ENCODE measurements at places on chromosomes 2 and 18.

GRCh38 chr2:86028766-86029381 is 76.8 kb downstream of the POLR1A start:
- no peak for DNase-seq

DNA sequence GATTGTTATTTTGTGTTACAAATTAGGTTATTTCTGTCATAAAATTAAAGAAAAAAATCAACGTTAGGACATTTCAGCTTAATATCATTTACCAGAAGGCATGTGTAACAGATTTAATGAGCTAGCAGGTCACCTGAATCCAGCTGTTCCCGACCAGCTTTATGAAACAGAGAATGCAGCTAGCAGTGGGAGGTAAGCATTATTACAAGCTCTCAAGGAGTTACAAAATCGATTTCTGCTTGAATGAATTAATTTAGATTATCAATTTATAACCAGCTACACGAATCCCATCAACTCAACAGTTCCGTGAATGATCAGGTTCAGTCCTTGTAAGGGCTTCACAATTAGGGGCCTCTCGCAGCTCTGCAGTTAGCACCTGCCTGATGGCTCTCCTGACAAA is 211.9 kb downstream of the PTGR3 start:
- no peak for DNase-seq

- no peak for DNase-seq
These were observed 767.8 kb upstream of the ZEB2 start for GRCh38 chr2:145287736-145288135.

- DNase-seq = no peak
These were observed 328.9 kb downstream of the ZEB2 start for GRCh38 chr2:144190908-144191605.

DNA sequence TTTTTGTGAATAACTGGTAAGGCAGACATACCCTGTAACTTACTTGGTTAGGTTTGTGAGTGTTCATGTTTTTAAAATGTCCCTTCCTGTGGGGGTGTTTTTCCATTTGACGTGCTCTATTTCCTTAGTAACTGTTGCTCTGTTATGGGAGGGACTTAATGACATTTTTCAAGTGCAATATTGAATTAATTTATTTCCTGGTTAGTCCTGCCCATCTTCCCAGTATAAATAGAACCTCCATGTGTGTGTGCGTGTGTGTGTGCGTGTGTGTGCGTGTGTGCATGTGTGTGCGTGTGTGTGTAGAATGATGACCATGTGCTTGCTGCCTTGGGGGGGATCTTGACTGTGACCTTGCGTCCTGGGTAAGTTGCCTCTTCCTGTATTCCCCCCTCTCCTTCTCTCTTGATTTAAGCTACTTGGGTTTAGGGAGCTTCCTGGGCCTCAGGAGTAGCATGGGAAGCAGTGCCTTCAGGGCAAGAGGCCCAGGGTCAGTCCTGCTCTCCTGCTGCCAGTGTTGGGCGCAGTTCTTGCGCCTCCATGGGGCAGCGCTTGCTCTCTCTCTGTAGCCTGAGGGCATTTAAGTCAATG is 163.9 kb downstream of the LDLRAD4 start:
- no peak for DNase-seq

DNA sequence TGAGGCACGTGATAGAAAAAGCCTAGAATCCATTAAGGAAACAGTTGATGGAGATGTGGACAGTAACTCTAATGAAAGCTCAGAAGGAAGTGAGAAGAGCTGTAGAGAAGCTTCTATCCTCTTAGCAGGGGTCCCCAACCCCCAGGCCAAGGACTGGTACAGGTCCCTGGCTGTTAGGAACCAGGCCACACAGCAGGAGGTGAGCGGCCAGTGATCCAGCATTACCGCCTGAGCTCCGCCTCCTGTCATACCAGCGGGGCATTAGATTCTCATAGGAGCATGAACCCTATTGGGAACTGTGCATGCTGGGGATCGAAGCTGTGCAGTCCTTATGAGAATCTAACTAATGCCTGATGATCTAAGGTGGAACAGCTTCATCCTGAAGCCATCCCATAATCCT is 8.7 kb upstream of the IMP4 start:
- no peak for DNase-seq

GRCh38 chr18:9020221-9020620 is 82.3 kb upstream of the NDUFV2 start:
- no peak for DNase-seq

- no peak for DNase-seq
These were observed 2.7 kb downstream of the COLEC11 start for GRCh38 chr2:3597567-3597966.

DNA sequence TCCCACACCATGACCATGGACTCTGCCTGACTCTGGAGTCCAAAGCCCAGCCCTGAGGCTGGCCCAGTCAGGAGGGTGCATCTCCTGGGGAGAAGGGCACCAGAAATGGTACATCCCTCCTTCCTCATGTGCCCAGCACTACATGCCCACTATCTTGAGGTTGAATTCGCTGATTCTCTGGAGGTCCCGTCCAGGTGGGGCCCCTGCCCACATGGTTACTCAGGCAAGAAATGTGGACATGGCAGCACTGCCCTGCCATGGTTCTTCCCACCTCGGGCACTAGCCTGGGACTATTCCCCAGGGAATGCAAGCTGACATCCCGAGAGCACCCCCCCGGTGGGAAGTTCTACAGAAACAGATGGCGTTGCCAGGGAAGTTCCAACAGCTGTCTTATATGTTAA is 15.3 kb upstream of the HES6 start:
- DNase-seq = no peak

DNA sequence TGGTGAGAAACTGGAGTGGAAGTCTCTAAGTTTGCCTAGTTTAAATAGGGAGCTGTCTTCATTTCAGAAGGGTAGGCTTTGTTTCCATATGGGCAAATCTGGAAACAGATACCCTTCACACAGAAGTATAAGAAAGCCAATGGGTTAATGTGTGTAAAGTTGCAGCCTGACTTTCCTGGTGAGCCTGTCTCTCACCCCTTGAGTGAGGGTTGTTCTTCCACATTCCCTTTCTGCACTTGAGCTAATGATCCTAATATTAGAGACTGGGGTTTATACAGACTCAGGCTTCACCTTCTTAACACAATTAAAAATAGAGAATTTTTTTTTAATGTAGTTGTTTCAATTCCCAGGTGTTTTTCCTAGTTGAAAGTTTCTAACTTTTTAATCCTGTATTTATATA is 108.6 kb upstream of the EML6 start:
- no peak for DNase-seq

GRCh38 chr2:217899231-217900009 is 103.4 kb downstream of the TNS1 start:
- peak; percentile 92 for DNase-seq

DNA sequence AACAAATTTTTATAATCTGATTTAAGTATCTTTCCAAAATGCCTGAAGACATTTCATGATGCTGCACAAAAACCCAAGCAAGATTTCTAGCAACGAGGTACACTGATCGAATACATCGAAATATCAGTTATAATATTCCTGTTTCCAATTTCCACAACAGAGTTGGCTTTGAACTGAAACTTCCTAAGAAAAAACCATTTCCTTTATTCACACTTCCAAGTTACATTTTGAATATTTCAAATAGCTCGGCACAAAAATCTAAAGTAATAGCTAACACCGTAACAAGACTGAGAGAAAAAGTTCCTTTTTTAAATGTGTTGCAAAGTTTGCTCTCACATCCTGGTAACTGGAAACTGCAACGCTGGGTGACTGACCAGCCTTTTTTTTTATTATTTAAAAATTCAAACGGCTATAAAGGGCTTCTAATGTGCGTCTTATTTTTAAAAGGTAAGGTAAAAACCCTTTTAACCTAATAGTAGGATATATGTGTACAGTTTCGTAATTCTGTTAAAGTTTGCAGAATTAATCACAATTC is 1.7 kb downstream of the HNRNPLL start:
- no peak for DNase-seq

DNA sequence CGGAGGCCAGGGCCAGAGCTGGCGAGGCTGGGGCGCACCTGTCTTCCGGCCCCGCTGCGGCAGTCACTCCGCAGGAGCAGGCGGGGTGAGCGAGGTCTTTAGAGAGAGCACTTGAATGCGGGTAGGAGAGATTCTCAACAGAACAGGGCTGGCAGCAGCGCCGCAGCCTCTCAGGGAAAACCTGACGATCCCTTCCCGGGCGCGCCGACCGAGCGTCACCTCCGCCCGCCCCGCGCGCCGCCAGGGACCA is 526 bp downstream of the PRKRA start:
- no peak for DNase-seq

GRCh38 chr2:57693965-57694364 is 352.6 kb upstream of the VRK2 start:
- DNase-seq = no peak

DNA sequence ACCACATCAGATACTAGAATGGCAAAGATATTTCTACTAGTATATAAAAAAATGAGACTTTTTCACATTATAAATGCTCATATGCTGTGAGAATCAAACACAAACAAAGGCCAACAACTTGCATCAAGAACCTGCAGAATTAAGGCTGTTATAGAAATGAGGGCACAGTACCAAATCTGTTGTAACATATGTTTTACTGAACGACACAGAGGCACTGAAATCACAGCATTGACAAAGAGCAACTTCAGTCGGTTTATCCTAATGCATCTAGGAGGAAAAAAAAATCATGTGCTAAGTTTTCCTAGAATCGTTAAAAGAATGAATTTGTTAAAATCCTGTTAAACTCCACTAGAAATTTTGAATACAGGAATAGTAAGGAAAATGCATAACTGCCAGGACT is 617.4 kb upstream of the NETO1 start:
- DNase-seq = no peak

DNA sequence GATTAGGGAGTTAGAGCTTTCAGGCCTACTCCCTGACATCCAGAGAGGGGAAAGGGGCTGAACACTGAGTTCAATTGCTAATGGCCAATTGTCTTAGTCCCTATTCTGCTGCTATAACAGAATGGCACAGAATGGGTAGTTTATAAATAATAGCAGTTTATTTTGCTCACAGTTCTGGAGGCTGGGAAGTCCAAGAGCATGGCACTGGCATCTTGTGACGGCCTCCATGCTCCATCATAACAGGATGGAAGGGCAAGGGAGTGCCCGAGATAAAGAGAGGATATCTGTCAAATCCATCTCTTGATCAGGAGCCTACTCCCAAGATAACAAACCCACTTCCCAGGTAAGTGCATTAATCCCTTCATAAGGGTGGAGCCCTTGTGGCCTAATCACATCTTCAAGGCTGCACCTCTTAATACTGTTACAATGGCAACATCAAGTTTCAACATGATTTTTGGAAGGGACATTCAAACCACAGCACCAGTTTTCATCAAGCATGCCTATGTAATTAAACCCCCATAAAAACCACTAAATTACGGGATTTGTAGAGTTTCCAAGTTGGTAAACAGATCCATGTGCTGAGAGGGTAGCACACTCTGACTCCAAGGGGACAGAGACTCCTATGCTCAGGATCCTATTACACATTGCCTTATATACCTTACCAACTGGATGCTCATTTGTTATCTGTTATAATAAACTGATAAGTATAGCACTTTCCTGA is 44.6 kb downstream of the BAZ2B start:
- DNase-seq = no peak

DNA sequence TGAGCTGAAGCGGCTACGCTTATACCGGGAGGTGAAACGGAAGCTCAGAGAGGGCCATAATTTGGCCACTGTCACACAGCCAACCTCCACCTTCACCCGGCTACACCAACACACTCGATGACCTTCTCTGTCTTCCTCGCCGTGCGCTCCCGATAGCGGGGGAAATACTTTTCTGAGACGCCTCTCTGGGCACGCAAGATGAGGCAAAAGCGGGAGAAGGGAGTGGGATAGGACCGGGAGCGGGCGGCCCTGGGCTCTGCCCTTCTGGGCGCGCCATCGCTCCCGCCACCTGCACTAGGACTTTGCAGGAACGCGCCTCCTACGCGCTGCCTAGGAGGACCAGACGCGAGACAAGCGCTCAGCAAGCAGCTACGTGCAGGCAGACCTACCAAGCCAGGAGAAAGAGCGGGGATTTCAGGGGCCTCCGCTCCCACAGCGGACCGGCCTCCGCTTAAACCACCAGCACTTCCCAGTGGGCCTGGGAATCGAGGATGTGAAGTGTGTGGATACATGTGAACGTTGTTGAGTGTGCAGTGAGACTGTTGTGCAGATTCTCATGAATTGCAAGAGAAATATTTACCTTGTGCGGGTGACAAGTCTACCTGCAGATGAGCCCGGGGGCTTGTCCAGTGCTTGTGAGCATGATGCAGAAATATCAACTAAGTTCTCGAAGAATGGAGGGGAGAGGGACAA is 11.4 kb downstream of the SIX3 start:
- peak; percentile 40 for DNase-seq

DNA sequence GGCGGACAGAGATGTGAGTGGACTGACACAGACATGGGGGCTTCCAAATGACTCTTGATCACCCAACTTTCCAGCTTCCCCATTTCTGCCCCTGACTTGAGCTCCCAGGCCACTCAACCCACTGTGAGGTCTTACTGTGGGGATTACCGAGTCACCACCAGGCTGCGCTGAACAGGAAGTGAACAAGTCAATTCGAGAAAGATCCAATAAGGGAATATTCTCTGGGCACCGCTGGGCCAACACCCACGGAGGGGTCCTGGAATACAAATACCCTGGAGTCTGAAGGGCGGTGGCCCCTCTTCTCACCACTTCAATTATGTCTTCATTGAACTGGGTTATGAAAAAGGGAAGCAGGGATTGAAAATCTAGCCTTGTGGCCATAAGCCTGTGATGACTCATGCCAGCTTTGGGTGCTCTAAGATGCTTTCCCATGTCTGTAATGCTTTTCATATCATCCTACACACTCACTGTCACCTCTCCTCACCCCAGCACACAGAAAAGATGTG is 37.7 kb downstream of the BCL11A start:
- no peak for DNase-seq

DNA sequence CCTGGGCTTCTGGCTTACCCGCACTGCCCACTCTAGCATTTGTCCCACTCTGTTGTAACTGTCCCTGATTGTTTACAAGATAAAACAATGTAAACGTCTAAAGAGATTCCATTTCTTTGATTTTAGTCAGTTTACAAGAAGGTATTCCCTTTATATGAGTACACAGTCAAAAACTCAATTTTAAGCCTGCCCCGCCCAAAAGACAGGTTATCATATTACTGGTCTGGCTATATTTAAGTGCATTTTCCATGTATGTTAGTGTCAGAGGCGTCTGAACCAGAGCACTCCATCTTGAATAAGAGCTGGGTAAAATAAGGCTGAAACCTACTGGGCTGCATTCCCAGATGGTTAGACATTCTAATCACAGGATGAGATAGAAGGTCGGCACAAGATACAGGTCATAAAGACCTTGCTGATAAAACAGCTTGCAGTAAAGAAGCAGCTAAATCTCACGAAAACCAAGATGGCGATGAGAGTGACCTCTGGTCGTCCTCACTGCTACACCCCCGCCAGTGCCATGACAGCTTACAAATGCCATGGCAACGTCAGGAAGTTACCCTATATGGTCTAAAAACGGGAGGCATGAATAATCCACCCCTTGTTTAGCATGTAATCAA is 15.0 kb downstream of the GPR45 start:
- DNase-seq = peak; percentile 68

Data from mesendoderm (in vitro differentiated cells).